ENCODE measurements at places on chromosomes 11 and 22. TPM values are rescaled to one million over a fixed set of nuclear protein-coding genes. Genes with fewer than 3 reads are reported as not detected.

PKDREJ gene
- not detected for total RNA-seq

TNNI2 gene
- total RNA-seq = 6.9 TPM

PHLDA2 gene
- 15.5 TPM for total RNA-seq

RAC2 gene
- 107 TPM for total RNA-seq

RFPL3 gene
- not detected for total RNA-seq

HYLS1 gene
- total RNA-seq = 3.2 TPM

CABP4 gene
- 3.2 TPM for total RNA-seq

OR52I2 gene
- not detected for total RNA-seq

DEUP1 gene
- total RNA-seq = not detected

Measured in upper lobe of right lung (tissue), 1 donor.